Adrenal gland (tissue), 19 donors: ENCODE measurements at places on chromosomes 6 and 20.

GRCh38 chr6:135008072-135008940, 46.3 kb downstream of the HBS1L start:
- no peak for DNase-seq

DNA sequence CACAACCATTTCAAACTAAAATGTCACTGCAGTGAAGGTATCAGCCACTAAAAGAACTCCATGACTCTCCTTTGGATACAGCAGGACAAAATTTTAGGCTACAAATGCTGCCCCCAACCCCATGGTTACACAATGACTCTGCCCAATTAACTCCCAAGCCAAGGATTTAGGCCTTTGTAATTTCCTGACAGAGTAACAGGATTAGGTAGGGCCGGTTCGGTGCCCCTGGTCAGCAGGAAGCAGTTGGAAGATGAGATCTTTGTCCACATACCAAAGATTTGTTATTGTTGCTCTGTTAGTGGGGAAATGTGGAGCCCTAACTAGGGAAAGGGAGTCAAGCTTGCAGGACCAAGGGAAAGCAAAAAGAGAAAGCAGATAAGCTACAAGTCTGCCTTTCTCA, 26.7 kb upstream of the RIPK1 start:
- no peak for DNase-seq

DNA sequence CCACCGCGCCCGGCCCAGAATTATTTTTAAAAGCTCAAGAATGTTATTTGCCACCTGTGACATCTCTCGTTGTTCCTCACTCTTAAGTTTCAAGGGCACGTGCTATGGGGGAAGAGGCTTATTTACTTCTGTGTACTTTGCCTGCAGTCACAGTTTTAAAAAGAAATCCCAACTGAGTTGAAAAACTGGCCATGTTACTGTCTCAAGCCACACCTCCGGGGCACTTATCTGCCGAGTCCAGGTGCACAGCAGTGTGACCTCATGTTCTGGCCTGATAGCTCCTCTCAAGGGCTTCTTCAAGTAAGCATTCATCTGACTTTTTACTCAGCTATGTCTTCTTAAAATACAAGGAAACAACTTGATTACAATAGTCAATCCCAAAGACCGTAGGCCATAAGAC, 34.5 kb downstream of the SHLD1 start:
- no peak for DNase-seq

GRCh38 chr20:50286174-50286511, 95.5 kb downstream of the CEBPB start:
- no peak for DNase-seq

GRCh38 chr20:41204304-41205265, 67.2 kb downstream of the PLCG1 start:
- no peak for DNase-seq

GRCh38 chr6:8642131-8642530, 206.8 kb upstream of the SLC35B3 start:
- DNase-seq, result no peak

GRCh38 chr20:37670351-37670791, 23.5 kb upstream of the CTNNBL1 start:
- peak; percentile 46 for DNase-seq

DNA sequence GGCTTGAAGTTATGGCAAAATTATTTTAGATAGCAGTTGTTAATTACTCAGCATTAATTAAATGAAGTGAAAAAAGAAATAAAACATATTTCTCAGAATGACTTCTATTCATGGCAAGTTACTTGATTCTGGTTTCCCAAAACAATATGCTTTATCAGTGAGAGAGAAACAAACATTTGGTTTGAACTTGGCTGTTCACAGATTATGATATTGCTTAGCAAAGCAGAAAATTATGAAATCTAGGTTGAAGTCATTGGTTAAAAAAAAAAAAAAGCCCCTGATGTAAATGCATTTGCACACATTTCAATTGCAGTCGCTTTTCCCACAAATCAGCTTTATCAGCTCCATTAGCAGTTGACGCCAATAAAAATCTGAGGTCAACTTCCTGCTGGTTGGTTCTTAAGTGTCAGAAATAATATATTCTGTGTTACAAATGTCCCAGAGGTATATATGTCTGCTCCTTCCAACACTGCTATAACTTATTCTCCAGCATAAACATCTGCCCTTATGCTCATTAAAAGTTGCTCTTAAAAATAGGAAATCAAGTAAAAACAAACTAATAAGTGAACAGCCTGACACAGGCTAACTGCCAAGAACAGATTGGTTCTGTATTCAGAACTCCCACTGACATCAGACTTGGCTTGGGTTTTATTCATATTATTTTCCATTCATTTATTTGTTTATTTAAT, 275.4 kb downstream of the PHF3 start:
- DNase-seq, result no peak

- DNase-seq, result no peak
These were observed 1.1 kb upstream of the CLIC1 start for GRCh38 chr6:31737315-31737990.

GRCh38 chr6:159062976-159063375, 18.2 kb upstream of the TAGAP start:
- no peak for DNase-seq

- no peak for DNase-seq
These were observed 7.9 kb downstream of the RPS6KA2 start for GRCh38 chr6:166618866-166619761.

GRCh38 chr6:74268815-74269599, 573.0 kb downstream of the CD109 start:
- DNase-seq, result no peak

DNA sequence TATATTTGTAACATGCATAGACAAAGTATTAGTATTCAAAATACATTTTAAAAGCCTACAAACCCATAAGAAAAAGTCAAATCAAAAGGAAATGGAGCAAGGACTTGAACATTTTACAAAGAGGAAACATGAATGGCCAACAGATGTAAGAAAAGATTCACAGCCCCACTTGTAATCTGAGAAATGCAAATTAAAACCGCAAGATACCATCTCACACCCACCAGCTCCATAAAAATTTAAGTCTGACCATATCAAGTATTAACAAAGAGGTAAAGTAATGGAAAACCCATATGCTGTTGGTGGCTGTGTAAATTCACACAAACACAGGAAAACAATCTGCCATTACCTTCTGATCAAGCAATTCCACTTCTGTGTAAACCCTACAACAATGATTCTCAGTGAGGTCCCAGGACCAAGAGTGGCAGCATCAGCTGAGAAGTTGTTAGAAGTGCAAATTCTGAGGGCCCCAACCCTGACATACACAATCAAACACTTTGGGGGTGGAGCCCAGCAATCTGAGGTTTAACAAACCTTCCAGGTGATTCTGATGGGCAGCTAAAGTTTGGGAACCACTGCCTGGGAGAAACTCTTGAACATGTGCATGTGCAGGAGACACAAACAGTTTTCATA, 30.9 kb downstream of the BCL2L1 start:
- DNase-seq, result no peak

- no peak for DNase-seq
These were observed 25.2 kb downstream of the MAP7 start for GRCh38 chr6:136524936-136525413.

DNA sequence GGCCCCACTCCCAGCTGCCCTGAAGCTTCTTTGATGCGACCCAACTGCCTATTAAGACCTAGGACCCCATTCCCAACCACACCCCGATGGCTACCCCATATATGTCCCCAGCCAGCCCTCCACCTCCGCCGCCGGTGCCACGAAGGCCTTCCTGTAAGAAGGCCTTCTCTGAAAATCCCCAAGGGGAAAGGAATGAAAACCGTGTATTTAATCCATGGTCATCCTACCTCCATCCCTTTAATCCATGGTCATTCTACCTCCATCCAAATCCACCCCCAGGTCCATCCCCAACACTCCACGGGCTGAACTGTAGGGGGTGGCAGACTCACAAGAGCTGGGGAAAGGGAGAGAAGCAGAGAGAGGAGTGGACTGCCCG, 545 bp upstream of the VSX1 start:
- no peak for DNase-seq

DNA sequence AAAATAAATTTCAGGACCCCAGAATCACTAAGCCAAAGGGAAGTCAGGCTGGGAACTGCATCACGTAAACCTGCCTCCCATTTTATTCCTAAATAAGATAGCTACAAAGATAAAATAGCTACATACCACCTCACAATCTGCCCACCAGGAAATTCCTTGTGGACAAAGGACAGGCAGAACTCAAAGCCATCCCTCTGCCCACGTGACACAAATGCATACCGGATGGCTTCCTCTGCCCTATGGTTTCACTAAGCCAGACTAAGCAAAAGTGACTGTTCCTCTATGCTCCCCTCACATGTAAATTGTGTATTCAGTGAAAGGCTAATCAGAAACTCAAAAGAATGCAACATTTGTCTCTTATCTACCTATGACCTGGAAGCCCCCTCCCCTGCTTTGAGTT, 15.0 kb downstream of the MBOAT1 start:
- no peak for DNase-seq

GRCh38 chr20:697826-698225, 22.2 kb upstream of the SCRT2 start:
- DNase-seq, result no peak

DNA sequence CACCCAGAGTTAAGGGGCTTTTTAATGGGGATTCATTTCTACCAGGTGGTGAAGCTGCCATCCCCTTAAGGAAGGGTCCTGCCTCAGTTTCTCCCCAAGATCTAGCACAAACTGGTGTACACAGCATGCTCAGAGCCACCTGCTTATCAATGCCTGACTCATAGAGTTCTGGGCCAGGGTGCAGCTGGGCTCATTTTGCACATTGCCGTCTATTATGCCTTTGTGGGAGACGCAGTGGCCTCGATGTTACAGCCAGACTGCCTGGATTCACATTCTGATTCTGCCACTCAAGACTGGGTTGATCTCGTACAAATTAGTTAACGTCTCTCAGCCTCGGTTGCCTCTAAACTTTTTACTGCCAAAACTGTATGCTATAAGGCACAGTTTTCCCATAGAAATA, 365.7 kb downstream of the ZFAND3 start:
- no peak for DNase-seq

DNA sequence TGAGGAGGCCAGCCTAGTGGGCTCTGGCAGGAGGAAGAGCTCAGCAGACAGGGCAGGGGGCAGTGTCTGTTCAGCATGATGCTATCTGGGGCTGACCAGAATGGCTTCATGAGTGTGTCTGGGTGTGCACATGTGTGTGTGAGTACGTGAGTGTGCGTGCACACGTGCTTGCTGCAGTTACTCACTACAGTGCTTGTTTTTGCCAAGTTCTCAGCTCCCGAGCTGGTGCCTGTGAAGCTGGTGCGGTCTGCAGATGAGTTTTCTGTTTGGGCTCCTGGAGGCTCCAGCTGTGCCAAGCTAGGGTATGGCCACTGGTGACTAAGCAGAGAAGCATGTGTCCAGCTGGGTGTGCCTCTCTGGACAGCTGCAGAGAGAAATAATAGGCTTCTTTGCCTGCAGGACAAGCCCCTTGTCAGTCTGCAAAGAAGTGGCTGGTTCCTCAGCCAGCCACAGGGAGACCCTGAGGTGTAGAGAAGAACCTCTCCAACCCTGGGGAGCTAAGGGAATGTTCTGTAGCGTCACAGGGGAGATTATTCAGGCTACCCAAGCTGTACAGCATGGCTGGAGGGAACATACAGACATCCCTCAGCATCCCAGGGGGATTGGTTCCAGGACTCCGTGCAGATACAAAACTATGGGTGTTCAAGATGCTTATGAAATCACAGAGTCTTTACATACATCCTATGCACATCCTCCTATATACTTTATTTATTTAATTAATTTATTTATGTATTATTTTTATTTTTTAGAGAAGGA, 40.2 kb upstream of the FAM50B start:
- DNase-seq, result peak; percentile 80

- DNase-seq, result no peak
These were observed 41.1 kb downstream of the GMDS start for GRCh38 chr6:2204272-2204671.
